ENCODE measurements at places on chromosomes 2 and 18. TPM values are rescaled to one million over a fixed set of nuclear protein-coding genes. Genes with fewer than 3 reads are reported as not detected.

DNA sequence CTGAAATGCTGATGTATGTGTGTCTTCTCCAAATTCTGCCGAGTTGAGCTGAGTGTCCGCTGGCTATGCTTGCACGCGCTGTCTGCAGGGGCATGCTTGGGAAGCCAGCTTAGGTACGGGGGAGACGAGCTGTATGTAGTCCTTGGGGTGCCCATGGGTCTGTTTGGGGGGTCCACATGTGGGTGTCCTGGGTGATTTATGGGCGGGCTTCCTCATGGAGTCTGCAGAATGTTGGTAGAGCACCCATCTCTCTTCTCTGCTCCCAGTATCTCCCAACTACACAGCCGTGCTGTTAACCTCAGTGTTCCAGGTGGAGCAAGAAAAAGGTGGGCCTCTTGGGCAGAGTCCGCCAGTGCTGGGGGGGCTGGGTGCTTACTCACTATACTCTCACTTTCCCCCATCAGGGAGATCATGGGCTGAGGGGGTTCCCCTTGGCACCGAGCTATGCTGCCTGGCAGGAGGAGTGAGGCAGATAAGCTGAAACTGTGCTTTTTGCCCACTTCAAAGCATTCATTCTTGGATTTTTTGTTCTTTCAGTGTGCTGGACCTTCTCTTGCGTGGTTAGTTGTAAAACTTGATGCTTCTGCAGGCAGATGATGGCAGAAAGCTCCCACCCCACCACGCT is 128.2 kb upstream of the ALKAL2 start:
- DNase-seq, result no peak

- DNase-seq, result no peak
These were observed 84.5 kb upstream of the GALNT5 start for GRCh38 chr2:157172866-157173578.

DNA sequence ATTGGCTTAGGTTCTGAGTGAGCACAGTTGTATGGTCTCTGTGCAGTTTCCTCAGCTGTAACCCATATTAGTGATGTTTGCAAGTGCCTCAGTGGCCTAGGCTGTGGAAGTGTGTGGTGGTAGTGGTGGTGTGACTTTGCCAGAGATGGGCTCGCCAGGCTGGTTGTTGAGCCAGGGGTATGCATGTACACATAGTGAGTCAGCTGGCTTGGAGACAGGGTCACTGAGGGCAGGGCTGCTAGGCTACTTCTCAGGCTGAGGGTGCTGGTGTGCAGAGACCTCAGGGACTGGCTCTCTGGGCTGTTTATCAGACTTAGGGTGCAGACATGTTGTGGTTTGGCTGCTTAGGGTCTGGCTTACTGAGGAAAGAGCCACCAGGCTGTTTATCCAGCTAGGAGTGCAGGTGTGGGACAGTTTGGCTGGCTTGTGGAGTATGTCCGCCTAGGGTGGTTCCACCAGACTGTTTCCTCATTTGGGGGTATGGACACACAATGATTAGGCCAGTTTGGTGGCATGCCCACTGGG is 15.0 kb downstream of the APLF start:
- no peak for DNase-seq

DNA sequence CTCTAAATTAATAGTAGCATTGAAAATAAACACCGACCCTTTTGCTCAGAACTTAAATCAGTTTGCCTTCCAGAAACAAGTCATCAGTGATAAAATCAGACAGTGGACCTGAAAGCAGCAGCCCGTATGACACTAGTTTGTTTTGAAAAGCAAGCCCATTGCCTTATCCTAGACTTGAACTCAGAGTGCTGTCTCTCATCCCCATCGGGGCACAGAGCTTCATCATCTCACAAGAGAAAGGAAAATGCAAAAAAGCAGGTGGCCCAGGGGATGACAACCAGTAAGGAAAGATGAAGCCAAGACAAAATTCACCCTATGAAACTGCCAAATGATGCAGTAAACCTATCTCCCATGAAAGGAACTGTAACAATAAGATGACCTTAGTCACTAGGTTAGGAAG is 71.2 kb downstream of the CERKL start:
- DNase-seq, result no peak

GRCh38 chr2:19600982-19601381 is 242.6 kb upstream of the OSR1 start:
- DNase-seq, result no peak

DNA sequence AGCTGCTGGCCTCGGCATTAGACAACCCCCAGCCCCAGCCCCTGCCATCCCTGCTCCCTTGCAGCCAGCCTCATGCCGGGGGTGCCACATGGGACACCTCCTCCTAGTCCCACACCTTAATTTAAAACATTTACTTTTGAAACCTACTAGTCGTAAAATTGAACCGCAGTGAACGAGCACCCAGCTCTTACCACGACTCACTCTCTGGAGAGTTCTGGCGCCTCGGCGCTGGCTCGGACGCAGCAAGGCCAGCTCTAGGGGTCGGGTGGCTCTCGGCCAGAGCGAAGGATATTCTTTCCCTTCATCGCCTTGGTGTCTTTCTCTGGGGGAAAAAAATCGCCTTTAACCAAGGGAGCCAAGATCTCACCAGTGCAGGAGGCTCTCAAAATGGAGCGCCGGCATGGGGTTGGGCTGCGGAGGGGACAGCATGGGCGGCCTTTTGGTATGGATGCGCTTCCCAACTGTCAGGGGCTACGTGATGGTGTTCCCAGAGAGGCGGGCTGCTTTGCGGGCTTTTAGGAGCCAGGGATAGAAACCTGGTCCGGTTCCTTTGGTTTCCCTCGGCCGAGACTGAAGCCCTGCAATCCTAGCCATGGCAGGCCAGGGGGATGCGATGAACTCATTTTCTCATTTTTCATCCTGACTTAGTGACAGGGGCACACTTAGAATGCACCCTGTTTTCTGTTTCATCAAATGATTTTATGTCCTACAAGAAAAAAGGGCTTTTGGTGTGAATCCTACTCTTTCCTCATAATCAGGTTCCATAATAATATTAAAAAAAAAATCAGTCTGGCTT is 2.0 kb downstream of the HPCAL1 start:
- no peak for DNase-seq

- no peak for DNase-seq
These were observed 61.9 kb downstream of the AFTPH start for GRCh38 chr2:64586054-64586453.

GRCh38 chr2:97663626-97663961 is 250 bp downstream of the ACTR1B start:
- DNase-seq, result no peak

- no peak for DNase-seq
These were observed 2165.0 kb upstream of the CELF4 start for GRCh38 chr18:39730606-39731005.

- no peak for DNase-seq
These were observed 52.1 kb downstream of the NFATC1 start for GRCh38 chr18:79447703-79448367.

- DNase-seq, result no peak
These were observed 17.5 kb downstream of the C18orf63 start for GRCh38 chr18:74333091-74333490.

GRCh38 chr2:3036432-3037125 is 341.0 kb downstream of the EIPR1 start:
- DNase-seq, result no peak

LRRTM4 gene
- total RNA-seq, result not detected

ARHGEF33 gene
- total RNA-seq, result 0.22 TPM

DYTN gene
- total RNA-seq, result not detected

CLEC4F gene
- not detected for total RNA-seq

SPC25 gene
- total RNA-seq, result 27.7 TPM

Data from CD8-positive, alpha-beta memory T cell (primary cell).